Esophagus mucosa (tissue), 1 donor: ENCODE measurements at places on chromosomes 7 and 10. TPM values are rescaled to one million over a fixed set of nuclear protein-coding genes. Genes with fewer than 3 reads are reported as not detected.
A peak's percentile ranks its signal among the peaks of the same experiment; 100 is the strongest.

DNA sequence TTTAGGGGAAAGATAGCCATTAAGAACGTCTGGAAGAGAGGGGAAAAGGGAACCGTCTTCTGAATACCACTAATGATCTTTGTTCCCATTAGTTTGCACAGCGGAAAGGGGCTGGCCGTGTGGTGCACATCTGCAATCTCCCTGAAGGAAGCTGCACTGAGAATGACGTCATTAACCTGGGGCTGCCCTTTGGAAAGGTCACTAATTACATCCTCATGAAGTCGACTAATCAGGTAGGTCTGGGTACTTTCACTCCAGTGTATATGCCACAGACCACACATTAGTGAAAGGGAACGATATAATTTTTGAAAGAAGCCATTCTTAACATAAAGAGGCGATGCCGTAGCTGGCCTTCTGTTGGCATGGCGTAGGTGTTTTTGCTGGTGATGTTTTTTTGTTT, 74.3 kb upstream of the PDCD4 start:
- no peak for ATAC-seq

DNA sequence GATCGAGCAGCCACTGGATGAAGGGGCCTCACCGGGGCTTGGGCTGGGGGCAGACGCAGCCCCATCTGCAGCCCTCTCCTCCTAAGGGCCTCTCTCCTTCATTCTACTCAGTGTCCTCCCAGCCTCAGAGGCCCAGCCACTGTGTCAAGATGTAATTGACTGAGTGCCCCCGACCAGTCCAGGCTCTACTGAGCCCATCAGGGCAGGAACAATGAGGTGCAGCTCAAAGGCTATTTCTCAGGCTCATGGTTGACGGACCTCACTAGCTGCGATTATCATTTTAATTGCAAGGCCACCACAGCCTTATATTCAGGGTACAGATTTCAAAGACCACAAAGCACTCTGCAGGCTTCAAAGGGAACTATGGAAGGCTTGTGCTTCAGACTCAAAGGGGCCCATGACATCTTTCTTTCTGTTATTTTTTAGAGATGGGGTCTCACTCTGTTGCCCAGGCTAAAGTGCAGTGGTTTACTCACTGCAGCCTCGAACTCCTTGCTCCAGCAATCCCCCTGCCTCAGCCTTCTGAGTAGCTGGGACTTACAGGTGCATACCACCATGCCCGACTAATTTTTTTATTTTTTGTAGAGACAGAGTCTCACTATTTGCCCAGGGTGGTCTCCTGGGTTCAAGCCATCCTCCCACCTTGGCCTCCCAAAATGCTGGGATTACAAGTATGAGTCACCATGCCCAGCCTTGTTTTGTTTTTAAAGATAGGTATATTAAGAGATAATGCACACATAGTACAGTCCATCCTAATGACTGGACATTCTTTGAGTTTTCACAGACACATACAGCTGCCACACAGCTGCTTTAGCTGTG, 23.7 kb downstream of the SLC29A3 start:
- ATAC-seq: no peak

- no peak for ATAC-seq
Observed at GRCh38 chr7:50781381-50782293, 1.1 kb downstream of the GRB10 start.

DNA sequence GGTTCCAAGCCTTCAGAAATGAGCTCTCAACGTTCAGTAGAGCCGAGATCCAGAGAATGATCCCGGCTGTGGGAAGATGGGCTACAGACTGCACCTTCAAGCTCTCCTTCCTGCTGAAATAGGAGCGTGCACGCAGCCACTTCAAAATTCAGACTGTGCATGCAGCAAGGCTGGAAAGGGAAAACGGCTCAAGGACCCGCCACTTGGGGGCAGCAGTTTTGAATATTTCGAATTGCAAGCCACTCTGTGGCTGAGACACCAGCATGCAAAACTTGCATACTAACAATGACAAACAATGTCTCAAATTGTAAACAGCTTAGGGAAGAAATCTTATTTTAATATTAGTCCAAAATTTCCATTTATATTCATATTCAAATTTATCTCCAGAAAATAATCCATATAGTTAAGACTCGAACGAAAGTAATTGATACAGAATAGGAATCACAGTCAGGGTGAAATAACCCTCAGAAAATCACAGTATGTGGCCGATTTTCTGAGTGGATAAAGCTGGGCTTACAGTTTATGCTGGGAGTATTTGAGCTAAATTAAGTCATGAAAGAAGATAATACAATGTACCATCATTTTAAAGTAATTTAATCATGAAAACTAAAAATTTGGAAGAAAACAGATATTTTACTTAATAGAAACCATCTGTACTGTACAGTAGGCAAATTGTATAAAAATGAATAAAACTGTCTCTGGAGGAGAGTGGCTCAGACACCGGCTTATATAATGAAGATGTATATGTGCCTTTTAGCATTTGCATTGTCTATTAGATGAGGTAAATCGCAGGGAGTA, 137.9 kb upstream of the MKI67 start:
- no peak for ATAC-seq

GRCh38 chr10:42939237-42939636, 137.6 kb upstream of the RET start:
- ATAC-seq: no peak

DNA sequence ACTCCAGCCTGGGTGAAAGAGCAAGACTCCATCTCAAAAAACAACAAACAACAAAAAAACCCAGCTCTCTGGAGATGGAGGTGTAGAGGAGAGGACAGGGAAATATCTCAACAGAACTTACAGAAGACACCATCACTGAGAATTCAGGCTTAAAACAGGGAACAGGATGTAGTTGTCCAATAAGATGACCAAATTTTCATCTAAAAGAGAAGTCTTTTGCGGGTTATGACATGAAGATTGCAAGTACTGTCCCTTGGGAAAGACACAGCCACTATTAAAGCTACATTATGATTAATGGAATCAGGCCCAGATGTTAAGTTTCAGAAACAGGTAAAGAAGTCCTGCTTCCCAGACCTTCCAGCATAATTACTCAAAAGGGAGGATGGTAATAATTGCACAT, 235.2 kb upstream of the NRP1 start:
- ATAC-seq: no peak

- ATAC-seq: peak; percentile 26
Observed at GRCh38 chr7:139725077-139725476, 52.7 kb downstream of the HIPK2 start.

GRCh38 chr10:23063045-23063972, 32.1 kb upstream of the MSRB2 start:
- peak; percentile 33 for ATAC-seq

DNA sequence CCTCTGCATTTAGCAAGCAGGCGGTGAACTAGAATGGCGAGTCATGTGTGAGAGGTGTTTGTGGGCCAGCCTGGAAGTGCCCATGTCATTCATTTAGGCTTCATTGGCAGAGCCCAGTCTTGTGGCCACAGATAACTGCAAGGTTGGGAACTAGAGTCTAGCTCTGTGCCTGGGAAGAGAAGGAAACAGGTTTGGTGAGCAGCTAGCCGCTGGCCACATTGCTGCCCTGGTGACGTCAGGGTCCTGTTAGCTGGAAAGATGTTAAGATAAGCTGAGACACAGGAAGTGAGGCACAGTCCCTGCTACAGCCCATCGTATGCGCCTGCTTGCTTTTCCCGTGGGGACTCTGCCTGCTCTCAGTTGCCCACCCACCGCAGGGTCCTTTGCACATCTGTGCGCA, 185.5 kb downstream of the CAMK1D start:
- ATAC-seq: no peak

- no peak for ATAC-seq
Observed at GRCh38 chr7:23470330-23471105, at the start of gene IGF2BP3. Gene IGF2BP3 (minus strand): TSS chr7:23470491. CDS start chr7:23470110, 381 bp downstream.

GRCh38 chr7:68439897-68440296, 1158.4 kb upstream of the AUTS2 start:
- no peak for ATAC-seq

- ATAC-seq: no peak
Observed at GRCh38 chr7:73679709-73680108, 3.5 kb downstream of the DNAJC30 start.

DNA sequence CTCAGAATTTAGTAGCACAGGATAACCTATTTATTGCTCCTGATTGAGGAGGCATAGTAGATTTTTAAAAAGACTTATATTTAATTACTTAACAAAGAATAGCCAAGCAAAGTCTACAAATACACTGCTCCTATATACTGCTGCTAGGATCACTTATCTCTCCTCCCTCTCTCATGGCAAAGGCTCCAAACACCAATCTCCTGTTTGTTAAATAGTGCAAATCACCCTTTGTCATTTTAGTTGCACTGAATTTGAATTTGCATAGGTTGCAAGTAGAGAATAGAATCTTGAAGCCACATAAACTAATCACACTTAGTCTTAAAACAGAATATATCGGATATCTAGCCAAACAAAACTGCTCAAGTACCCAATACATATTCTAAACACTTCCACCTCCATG, 219.1 kb upstream of the LRRN3 start:
- no peak for ATAC-seq

GRCh38 chr10:78600740-78601139, 468.0 kb upstream of the ZMIZ1 start:
- ATAC-seq: peak; percentile 41

- ATAC-seq: peak; percentile 75
Observed at GRCh38 chr7:79452032-79452494, 1.4 kb downstream of the MAGI2 start.

DNA sequence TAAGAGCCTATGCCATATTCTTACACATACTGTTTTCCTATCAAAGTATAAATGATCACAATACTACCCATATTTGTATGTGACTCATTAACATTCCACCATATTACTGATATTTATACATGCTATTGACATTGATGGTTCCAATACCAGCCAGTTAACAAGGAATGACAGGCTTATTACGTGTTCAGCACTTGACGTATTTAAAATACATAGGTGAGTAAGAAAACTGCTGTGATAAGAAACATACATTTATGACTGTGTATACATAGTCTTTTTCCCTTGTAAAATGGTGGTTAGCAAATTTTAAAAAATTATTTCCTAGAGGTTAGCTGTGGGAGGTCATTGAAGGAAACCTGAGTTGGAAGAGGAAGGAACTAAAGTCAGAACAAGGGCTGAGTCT, 81.1 kb upstream of the NEUROD6 start:
- no peak for ATAC-seq

GRCh38 chr7:24143547-24143946, 140.4 kb upstream of the NPY start:
- no peak for ATAC-seq

GRCh38 chr10:42987575-42987974, 89.3 kb upstream of the RET start:
- ATAC-seq: no peak

DNA sequence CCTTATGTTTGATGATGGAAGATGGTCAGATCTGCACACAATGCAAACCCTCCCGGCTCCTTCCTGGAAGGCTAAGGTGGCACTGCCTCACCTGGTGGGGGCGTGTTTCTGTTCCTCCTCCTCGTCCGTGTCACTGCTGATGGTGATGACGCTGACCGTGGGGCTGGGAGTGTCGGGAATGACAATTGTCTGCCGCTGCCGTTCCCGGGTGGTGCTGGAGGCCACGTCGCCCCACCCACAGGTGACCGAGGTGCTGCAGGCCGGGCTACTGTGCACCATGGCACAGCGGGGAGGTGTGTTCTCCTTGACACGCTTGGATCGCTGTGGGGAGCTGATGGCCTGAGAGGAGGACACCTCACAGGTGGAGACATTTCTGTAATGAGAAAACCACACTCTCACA, 73.1 kb downstream of the CLEC2L start:
- ATAC-seq: no peak

DNA sequence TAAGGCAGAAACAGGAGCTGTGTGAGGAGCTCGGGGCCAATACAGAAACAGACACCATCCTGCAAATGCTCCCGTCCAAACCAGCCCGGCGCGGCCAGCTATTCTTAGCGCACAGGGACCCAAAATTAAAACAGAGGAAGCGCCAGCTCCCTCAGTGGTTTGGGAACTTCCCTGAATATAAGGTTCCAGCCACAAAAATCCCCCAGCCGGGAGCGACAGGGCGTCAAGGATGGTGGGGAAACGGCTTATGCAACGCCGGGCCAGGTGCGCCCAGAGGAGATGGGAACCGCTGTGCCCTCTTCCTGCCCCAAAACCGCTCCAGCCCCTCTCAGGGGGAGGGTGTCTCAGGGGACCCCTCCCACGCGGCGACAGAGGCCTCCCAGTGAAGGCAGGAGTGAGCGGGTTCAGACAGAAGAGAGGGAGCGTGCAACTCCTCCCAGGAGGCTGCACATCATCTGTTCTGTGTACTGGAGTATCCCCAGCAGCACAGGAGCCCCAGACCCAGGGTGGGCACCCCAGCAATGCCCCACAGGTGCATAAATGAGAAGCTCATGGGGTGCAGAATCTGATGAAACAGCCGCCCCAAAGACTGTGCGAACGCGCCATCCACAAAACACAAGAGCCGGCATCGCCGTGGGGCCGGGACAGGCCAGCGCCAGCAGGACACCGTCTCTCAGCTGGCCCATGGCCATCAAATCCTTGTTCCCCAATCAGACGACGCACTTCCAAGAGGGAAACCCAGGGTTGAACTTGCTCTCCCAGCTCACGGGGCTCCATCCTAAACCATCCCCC, 73.9 kb upstream of the PDGFA start:
- no peak for ATAC-seq

DNA sequence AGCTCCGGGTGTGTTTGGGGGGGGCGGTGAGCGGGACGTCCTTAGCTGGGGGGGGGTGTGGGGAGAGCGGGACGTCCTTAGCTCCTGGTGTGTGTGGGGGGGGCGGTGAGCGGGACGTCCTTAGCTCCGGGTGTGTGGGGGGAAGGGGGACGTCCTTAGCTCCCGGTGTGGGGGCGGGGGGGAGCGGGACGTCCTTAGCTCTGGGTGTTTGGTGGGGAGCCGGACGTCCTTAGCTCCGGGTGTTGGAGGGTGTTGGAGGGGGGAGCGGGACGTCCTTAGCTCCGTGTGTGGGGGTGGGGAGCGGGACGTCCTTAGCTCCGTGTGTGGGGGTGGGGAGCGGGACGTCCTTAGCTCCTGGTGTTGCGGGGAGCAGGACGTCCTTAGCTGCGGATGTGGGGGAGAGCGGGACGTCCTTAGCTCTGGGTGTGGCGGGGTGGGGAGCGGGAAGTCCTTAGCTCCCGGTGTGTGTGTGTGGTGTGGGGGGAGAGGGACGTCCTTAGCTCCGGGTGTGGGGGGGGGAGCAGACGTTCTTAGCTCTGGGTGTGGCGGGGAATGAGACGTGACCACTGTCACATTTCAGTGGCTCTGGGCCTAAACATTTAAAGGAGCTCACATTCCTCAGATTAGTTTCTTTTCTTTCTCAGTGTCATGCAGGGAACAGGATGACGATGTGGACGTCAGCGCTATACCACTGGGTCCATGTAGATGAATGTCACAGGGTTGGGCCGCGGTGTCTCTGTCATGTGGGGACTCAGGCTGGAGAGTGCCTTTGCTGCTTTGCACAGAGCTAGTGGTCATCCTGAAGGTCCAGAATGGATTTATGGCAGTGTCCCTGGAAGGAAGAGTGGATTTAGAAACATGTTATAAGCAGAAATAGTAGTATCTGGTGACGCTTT, 7.5 kb downstream of the DYNC2I1 start:
- peak; percentile 90 for ATAC-seq

GRCh38 chr7:34091321-34091917, 186.1 kb downstream of the BMPER start:
- ATAC-seq: peak; percentile 72

Gene GRID1
- 0.68 TPM for total RNA-seq

Gene KAZALD1
- 4.1 TPM for total RNA-seq

Gene PDZD8
- 39.0 TPM for total RNA-seq

Gene ACTL6B
- not detected for total RNA-seq

Gene FASTK
- total RNA-seq: 55.5 TPM

Gene AGAP3
- total RNA-seq: 76.1 TPM

Gene LLCFC1
- not detected for total RNA-seq

Gene LRRC17
- total RNA-seq: 0.32 TPM

Gene TRRAP
- 17.3 TPM for total RNA-seq

Gene ZNF33A
- 13.0 TPM for total RNA-seq

Gene LRRC61
- total RNA-seq: 9.6 TPM

Gene GPR15LG
- total RNA-seq: 404 TPM

Gene EVX1
- not detected for total RNA-seq

Gene CARD11
- 0.80 TPM for total RNA-seq
